ENCODE measurements at places on chromosomes 7 and 10.
A peak's percentile ranks its signal among the peaks of the same experiment; 100 is the strongest.

- DNase-seq: peak; percentile 92
Observed at GRCh38 chr10:76396134-76396533, 964.7 kb downstream of the LRMDA start.

DNA sequence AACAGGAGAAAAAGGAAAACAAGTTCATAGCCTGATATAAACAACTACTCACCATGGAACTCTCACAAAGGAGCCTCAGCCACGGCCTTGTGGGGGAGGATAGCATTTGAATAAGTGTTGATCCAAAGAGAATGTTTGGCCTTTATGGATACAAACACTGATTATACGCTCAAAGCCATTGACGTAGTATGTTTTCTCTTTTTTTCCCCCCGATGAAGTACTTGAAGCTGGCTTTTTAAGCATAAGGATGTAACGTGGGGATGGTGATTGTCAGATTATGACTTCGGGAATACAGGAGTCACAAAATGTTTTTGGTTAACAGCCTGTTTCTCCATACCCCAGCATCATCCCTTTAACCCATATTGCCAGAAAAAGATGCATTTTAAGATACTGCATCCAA is 39.8 kb downstream of the CELF2 start:
- DNase-seq: no peak

GRCh38 chr7:157514306-157514705 is 177.5 kb downstream of the DNAJB6 start:
- no peak for DNase-seq

DNA sequence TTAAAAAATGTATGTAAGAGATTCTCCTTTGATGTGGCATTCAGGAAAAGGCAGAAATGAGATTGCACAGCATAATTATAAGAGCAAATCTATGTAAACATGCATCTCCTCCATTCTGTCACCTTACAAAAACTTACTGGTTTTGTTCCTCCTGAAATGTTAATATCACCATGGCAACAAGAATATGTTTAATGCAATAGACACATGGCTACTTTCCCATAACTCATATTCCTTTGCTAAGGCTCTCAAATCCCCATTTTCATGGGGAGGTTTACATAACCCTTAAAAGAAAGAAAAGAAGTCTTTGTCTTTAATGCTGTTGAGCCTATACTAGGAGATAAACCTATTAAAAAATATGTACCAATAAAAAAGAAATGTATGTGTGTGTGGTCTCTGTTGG is 136.2 kb downstream of the ANK3 start:
- DNase-seq: no peak

DNA sequence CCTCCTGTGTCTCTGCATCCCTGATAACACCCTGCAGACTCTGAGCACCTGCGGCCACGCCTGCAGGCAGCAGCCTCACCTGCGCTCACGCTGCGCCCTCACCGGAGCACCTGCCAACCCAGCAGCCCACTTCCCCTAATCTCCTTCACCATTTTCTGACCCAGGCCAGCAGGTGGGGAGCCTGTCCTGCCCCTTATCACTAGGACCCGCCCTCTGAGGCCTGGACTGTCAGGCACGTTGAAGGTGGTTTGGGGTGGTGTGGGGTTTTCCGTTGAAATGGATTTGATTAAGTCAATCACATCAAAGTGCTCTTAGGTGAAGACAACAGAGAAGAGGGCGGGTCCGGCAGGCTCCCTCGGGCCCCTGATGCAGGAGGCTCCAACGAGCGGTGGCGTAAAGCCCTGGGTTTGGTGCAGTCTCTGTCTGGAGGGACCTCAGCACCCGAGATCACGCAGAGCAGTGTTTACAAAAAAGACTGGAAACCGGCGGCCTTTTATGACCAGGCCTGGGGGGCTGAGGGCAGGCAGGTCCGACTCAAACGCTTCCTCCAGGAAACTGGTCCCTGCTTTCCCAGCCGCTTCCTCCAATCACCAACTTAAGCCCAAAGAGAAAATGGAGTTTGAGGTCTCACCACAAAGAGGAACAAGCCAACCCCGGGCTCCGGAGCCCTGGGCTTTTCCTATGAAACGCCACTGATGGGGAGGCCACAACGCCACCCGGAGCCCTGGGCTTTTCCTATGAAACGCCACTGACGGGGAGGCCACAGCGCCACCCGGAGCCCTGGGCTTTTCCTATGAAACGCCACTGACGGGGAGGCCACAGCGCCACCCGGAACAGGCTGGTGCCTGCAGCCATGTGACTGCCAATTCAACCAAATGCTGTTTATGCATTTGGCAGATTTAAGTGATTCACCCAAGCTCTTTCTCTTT is 45.5 kb downstream of the DPYSL4 start:
- no peak for DNase-seq

- DNase-seq: no peak
Observed at GRCh38 chr10:7015457-7015856, 395.4 kb downstream of the SFMBT2 start.

DNA sequence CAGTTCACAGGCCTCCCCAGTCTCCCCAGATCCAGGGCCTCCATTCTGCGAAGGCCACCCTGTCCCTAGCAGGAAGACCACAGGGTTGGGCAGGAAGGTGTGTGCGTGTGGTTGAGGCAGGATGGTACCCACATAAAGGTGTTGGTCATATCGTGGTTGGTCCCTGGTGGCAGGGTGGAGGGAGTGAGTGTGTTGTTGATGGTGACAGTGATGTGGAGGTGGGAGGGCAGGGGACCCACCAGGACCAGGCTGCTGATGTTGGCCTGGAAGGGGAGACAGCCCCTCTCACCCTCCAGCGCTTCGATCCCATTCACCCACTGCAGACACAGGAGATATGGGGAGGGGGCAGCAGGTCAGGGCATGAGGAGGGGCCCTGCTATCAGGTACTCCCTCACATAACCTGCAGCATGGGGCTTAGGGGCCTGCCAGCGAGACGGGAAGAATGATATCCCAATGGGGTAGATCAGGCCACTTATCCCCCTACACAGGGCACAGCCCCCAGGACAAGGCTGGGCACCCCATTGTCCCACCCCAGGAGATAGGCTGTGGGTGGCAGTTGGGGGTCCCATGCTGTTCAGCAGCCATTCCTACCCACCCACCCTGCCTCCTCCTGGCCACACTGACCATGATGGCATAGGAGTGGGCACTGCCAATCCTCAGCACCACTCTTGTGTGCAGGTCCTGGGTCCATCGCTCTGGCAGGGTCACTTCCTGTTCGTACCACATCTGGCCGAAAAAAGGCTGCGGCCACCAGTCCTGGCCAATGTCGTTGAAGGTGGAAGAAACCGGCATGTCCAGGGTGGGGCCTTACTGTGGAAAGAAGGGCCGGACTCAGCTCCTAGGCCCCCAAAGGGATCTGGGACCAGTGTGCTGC is 69.0 kb upstream of the ZNF479 start:
- DNase-seq: no peak

DNA sequence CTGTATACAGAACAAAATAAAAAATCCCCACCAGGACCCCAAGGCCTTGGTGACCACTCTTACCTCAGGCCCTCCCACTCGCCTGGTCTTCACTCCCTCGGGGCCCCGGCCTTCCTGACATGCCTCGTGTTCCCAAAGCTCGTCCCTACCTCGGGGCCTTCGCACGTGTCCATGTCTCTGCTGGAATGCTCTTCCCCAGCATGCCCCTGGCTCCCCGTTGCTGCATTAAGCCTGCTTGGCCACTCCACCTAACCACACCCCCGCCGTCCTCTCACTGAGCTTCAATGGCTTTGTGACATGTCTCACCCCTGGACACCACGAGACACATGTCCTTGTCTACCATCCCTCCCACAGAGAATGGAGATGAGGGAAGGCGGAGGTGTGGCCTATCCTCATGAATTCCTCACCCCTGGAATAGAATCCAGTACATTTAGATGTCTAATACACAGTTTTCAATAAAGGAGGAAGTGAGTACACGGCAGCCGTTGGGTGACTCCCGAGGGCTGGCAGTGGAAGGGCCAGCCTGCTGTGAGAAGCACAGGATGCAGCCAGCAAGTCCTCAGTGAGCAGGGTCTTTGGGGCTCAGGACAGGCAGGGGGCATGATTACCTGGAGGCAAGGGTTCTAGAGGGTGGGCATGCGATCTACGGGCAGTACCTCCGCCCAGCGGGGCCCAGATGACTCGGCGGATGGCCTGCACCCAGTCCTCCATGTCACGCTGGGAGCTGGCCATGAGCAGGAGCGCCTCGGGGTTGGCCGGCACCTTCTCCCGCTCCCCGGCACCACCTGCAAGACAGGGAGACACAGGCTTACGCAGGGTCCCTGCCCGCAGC is 125.7 kb downstream of the ARHGAP22 start:
- no peak for DNase-seq

DNA sequence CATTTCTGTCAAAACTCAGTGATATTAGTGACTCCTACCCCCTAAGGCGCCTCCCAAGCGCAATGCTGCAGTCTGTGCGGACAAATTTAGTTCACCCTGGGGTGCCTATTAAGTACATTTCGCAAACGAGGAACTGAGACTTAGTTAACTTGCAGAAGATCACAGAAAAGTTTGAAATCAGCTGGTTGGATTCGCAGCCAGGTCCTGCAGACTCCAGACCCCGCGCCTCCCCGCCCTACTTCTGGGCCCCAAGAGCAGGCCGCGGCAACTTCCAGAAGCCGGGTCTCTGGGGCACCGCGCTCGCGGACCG is 588 bp downstream of the CYREN start:
- no peak for DNase-seq

GRCh38 chr10:108454793-108455192 is 1290.3 kb upstream of the SORCS1 start:
- DNase-seq: no peak

DNA sequence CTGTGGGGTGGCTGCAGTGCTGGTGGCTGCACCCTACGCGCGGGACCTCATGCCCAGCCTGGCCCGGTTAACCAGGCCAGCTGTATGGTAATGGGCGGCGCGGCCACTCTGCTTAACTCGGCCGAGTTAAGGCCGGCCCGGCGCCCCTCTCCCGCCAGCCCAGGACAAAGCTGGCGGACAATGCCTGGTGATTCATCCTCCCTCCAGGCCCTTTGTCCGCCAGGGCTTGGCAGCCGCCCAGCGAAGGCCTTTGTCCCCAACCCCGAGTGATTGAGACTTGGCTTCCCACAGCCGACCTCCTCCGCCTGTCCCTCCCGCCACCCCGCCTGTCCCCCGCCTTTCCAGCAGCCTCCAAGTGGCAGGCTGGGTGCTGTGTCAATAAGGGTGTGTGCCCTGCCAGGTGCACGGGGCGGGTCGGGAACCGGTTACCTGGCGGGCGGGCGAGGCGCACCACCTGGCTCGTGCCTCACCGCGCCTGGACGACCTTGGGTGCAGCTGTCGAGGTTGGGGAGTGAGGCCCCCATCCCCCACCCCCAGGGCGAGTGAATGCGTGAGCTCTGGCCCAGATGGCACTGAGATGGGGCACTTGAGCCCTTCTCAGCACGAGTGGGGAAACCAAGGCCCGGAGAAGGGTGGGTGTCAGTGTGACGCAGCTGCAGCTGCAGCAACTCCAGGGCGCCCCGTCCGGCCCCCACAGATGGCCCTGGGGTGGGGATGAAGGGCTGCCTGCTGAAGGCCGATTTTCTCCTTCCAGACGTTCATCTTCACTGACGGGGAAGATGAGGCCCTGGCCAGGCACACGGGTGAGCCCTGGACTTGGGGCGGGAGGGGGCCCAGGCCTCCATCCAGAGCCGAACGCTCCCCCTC is 4.6 kb downstream of the LFNG start:
- DNase-seq: no peak

GRCh38 chr10:96495544-96495943 is 18.2 kb downstream of the TLL2 start:
- DNase-seq: no peak

DNA sequence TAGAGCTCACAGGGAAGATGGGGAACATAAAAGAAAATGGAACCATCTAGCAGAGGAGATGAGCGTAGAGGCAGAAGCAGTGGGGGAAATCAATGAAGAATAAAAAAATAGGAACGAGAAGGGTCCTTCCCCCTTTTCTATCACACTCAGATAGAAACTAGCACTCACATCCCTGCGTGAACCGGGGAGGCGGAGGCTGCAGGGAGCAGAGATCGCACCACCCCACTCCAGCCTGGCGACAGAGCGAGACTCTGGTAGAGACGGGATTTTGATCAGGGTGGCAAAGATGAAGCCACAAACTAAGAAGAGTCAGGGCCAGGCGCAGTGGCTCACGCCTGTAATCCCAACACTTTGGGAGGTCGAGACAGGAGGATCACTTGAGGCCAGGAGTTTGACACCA is 64.7 kb upstream of the ECHDC3 start:
- DNase-seq: no peak

- no peak for DNase-seq
Observed at GRCh38 chr10:780536-781524, 91.4 kb upstream of the DIP2C start.

DNA sequence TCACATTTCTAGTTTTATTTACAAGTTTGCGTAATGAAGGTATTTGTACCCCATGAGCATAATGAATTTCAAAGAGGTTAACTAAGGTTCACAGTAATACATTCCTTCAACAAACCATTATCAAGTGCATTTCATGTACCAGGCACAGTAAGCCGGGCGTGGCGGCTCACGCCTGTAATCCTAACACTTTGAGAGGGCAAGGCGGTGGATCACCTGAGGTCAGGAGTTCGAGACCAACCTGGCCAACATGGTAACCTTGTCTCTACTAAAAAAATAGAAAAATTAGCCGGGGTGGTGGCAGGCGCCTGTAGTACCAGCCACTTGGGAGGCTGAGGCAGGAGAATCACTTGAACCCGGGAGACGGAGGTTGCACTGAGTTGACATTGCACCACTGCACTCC is 4.3 kb upstream of the EIF3A start:
- DNase-seq: no peak

DNA sequence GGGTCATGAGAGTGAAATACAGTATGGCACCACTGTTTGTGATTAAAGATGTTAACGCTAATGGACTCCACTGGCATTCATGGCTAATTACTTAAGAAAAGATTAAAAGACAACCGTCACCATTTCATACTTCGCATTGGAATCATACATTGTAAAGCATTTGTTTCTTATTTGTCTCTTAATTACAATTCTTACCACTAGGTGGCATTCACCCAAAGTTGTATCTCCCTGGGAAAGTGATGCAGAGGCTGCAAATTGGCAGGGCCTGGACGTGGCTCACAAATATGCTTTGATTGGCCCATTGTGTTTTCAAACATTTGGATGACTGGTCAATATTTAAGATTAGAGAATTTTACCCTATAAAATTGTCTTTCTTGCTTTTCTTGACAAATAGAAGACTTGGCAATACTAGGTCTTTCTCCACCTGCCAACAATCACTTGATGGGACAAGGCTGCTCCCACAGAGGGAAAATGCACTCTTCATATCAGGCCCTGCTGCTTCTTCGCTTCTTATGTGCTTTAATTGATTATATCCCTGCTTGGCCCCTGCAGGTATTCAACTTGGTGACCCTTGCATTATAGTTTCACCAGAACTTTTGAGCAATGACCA is 72.1 kb upstream of the STARD3NL start:
- DNase-seq: peak; percentile 66

- no peak for DNase-seq
Observed at GRCh38 chr7:124349443-124349842, 316.6 kb upstream of the TMEM229A start.

- DNase-seq: no peak
Observed at GRCh38 chr7:151790095-151790829, 86.7 kb downstream of the PRKAG2 start.

- DNase-seq: no peak
Observed at GRCh38 chr10:124611738-124612137, 132.4 kb downstream of the FAM53B start.

Data from NCI-H1694 treated with DMSO at 0.1 percent for 48 hours (cell line).